HS-5 (cell line): ENCODE measurements at places on chromosomes 12 and 14.

- DNase-seq: peak; percentile 91
Observed at GRCh38 chr12:59041241-59042121, 121.2 kb upstream of the LRIG3 start.

DNA sequence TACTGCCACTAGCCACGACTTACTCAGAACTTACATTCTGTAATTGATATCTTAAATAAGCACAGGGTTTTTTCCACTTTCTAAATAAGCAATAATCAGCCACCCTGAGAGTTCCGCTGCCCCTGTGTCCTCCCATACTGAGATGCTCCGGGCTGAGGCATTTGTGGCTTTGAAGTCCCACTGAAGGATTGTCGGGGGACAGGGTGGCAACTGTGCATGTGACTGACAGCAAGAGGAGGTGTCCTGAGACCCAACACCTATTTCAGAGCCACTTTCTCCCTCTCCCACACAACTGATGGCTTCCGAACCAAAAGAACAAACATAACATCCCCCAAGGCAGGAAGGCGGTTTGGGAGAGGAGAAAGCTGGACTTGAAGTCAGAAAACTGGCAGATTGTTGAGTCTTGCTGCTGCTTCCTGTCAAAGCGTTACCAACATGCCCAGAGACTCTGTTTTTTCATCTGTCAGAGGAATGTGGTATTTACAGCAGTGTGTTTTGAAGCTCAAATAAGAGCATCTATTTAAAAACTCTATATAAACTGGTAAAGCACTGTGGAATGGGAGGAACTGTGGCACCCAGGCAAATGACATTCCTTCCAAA is 157.9 kb upstream of the FKBP4 start:
- DNase-seq: no peak

GRCh38 chr14:70515811-70516210 is 19.0 kb downstream of the ADAM20 start:
- peak; percentile 11 for DNase-seq

DNA sequence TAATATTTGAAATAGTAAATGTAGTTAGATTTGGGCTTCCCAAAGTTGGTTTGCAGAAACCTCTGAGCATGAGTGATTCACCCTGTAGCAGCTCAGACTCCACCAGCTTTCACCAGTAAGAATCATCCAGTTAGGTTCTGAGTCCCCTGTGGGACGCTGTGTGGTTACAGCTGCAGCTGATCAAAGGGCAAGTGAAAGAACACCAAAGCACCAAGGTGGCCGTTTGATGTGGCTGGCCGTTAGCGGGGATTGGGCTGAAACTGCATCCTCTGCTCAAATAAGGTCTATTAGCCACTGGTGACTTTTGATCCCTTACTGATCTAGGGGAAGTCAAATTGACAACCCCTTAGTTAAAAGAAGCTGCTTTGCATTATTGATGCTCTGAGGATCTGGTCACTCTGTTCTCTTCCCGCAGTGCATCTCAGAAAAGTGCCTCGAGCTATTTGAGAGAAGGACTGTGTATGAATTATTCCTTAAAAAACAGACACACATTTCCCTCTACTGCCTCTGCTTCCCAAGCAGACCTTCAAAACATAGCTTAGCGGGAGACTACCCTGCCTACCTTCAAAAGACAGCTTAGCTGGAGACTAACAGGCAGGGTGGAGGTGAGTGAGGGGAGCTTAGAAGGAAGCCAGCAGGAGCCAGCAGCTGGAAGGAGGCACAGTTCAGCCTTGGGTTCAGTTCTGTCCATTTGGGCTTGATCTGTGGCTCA is 3.7 kb downstream of the ABHD12B start:
- no peak for DNase-seq

DNA sequence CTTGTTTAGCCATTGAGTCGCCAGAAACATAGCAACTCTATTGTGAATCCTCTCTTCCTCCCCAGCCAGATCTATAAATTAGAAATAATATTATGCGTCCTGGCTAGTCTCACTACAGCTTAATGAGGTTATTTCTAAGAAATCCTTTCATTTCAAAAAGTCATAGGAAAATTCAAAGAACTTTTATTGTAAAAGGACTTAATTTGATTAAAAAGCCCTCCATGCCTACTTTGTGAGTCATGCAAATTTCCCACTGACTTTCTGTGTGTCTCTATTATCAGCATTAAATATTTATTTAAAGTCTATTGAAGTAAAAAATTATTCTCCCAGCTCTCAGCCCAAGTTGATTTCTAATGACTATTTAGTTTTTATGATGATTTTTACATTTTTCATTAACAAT is 160.7 kb downstream of the PHLDA1 start:
- no peak for DNase-seq

DNA sequence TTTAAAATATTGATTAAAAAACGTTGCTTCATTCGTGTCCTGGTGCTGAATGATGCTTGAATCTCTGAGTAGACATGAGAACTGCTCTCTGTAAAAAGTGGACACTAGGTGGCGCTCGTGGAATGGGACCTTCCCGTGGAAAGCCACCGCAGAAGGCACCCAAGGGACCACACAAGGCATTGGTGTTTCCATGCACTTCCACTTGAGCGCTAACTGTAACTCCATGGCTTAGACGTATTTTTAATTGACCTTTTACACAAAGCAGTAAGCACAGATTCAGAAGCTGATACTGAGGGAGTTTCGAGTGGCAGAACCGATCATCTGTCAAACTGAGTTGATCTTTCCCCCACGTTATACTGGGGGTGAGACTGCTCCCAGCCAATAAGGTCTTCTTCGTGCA is 135.3 kb downstream of the PRKCH start:
- DNase-seq: no peak

GRCh38 chr14:34502001-34502400 is 37.5 kb downstream of the EAPP start:
- DNase-seq: no peak

DNA sequence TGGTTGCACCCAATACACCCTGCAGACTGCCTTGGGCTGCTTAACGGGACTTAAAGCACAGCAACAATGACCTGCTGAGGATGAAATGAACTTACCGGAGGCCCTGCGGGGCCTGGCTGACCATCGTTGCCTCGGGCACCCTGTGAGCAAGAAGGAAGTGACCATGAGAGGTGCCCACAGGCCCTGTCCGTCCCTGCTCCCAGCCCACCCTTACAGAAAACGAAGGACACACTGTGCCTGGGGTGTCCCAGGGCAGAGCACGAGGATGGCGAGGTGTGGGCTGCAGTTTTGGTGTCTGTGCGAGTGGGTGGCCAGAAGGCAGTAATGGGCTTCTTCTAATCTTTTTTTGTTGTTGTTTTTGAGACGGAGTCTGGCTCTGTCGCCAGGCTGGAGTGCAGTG is 14.6 kb downstream of the COL2A1 start:
- DNase-seq: no peak

- DNase-seq: no peak
Observed at GRCh38 chr14:93035585-93035916, 80.2 kb downstream of the ITPK1 start.

DNA sequence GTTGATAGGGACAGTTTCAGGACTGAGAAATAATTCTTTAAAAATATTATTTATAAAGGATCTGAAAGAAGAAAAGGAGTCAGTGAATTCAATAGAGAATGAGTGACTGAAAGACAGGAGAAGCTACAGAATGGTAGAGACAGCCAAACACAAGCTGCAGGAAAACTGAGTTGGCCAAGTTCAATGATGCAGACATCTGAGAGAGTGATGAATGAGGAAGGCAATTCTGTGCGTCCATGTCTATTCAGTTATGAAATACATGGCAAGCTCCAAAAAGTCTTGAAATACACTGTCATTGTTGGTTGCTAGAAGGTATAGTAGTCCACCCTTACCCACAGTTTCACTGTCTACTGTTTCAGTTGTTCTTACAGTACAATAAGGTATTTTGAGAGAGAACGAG is 6.8 kb downstream of the LRRC74A start:
- no peak for DNase-seq

- no peak for DNase-seq
Observed at GRCh38 chr14:50061664-50062437, 54.5 kb downstream of the VCPKMT start.

DNA sequence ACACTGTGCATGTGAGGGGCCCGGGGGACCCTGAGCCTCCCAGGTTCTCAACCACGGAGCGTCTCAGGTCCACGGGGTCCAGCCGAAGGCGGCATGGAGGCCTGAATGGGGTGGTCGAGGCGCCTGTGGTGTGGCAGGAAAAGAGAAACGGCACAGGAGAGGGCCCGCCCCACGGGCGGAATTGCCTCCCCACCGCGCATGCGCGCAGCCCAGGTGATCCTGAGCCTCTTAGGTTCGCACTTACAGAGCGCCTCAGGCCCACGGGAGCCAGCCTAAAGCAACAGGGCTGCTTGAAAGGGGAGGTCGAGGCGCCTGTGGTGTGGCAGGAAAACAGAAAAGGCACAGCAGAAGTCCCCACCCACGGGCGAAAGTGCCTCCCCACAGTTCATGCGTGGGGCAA is 311.0 kb downstream of the ALG10 start:
- DNase-seq: no peak

- no peak for DNase-seq
Observed at GRCh38 chr12:76916170-76916540, 37.3 kb upstream of the CSRP2 start.

GRCh38 chr14:95961481-95961880 is 77.7 kb upstream of the C14orf132 start:
- no peak for DNase-seq

- no peak for DNase-seq
Observed at GRCh38 chr14:100082723-100083122, 17.5 kb downstream of the EVL start.

- DNase-seq: no peak
Observed at GRCh38 chr12:108298761-108299275, 40.3 kb downstream of the CMKLR1 start.

DNA sequence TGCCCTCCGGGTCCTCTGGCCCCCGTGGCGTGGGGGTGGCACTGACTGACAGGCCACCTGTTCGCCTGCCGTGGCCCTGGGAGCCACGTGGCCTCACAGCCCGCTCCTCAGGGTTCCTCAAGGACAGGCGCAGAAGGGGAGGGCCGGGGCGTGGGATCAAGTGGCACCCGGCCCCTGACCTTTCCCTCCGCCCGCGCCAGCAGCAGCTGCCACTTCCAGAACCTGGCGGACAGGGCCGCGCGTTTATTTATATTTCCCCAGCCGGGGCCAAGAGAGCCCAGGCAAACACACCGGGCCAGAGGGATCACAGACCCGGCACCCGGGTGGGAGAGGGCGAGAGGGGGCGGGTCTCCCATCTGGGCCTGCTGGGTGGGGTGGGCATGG is 92.6 kb downstream of the RFLNA start:
- no peak for DNase-seq

- no peak for DNase-seq
Observed at GRCh38 chr12:124967016-124967739, 21.8 kb downstream of the DHX37 start.

GRCh38 chr12:26274441-26275312 is 79.3 kb downstream of the SSPN start:
- DNase-seq: peak; percentile 98

DNA sequence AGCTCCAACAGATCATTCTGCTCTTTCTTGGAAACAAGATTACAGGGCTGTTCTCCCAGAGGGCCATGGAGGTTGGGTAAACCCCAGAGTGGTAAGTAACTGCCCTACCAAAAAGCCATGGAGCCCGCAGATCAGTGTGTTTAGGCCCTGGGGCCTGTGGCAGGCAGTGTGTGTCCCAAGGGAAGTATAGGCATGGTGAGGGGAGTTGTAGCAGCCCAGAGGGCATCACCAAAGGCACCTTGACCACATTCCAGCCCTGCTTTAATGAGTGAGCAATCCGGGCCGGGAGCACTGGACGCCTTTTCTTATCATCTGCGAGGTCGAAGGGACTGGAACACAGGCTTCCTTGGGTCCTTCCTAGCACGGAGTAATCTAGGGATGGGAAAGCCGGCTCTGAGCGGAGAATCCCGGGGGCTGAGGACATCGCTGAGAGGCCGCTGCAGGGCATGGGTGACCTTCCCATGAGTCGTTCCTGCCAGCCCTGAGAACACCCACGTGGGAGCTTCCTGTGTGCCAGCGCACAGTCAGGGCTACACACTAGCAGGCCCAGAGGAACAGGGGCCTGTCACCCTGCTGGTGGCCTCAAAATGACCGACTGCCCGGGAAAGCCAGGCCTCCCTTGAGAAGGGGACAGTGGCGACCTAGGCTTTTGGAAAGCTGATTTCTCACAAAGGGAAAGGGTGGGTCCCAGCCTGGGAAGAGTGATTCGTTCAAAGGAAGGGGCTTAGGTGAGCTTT is 91.3 kb downstream of the NINJ2 start:
- no peak for DNase-seq

- DNase-seq: no peak
Observed at GRCh38 chr12:72139411-72139810, 132.8 kb upstream of the TRHDE start.

DNA sequence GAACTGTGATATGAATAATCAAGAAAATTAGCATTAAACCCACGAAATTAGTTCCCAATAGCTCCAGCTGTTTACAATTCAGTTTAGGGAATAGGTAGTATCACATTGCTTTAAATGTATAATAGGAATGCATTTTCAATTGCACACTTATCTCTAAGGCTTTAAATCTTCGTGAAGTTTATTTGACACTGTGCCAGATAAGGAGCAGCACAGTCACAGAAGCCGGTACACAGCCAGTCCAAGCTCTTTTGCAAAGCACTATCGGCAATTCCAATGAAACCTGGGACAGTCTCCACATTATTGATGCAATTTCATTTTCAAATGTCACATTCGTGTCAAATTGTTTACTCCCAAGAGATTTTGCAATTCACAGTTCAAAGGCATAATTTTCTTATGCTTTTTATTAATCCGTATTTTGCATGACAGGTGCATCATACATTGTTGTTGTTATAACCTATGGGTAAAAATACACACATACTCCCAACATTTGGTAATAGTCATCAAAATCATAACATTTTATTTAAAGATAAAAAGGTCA is 602.8 kb downstream of the RPS29 start:
- no peak for DNase-seq

DNA sequence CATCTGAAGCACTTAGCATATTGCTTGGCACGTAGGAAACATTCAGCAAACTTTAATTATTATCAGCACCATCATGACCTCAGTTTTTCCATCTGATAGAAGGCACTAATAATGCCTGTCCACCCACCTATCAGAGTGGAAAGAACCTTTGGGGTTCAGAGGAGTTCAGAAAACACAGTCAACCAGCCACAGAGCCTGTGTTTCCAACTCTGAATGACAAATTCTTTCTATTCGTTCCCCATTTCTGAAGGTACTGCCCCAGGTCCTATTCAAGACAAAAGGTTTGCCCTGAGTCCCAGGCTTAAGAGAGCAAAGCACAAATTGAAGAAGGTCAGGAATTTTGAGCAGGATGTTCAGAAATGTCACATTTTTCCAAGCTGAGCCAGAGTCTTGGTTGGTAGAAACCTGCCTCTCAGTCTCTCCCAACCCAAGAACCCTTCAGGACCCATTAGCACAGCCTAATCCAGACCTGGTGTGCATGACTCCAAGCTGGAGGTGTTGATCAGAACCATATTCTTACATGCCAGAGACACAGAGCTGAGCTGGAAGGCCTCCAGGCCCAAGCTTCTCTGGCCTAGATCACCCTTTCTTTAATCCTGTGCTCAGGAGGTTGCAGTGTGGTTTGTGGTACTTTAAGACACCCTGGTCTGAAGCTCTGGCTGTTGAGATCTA is 114.4 kb downstream of the TBX5 start:
- DNase-seq: no peak
